HFFc6 (cell line): ENCODE measurements at places on chromosomes 6 and 20. TPM values are rescaled to one million over a fixed set of nuclear protein-coding genes. Genes with fewer than 3 reads are reported as not detected.
A peak's percentile ranks its signal among the peaks of the same experiment; 100 is the strongest.

- peak overlapping the region; percentile 98 for H3K4me3 ChIP-seq
- no peaks in the 10 kb centered on the region for H3K36me3 ChIP-seq
- peak overlapping the region; percentile 97 for H3K27ac ChIP-seq
Measured at GRCh38 chr6:43772681-43773049, 2.7 kb downstream of the VEGFA start.

DNA sequence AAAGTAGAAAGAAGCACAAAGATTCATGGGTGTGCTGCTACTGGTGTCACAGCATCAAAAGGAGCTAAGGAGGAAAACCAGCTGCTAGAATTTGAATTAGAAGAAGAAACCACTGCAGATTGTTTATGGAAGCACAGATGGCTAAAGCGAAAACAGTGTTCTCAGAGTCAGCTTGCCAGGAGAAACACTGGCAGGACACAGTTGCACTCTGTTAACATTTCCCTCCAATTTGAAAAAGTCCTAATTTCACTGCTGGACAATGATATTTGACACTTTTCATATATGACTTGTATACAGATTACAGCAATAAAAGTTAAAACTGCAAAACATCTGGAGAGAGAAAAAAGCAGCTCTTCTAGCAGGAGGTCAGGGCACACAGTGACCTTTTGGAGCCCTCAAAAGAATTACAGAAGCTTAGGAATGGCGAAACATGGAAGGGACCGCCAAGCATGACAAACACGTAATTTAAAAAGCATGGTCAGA is 314.5 kb downstream of the COL12A1 start:
- no peaks in the 10 kb centered on the region for H3K27me3 ChIP-seq
- H3K4me3 ChIP-seq, result peak overlapping the region; percentile 22; the same call in 1 of the 2 replicates
- no peaks in the 10 kb centered on the region for H3K36me3 ChIP-seq
- peaks cover 19% of the 10 kb centered on the region for H3K4me1 ChIP-seq
- no peak overlapping the region for H3K27ac ChIP-seq
- DNase-seq, result no peak

DNA sequence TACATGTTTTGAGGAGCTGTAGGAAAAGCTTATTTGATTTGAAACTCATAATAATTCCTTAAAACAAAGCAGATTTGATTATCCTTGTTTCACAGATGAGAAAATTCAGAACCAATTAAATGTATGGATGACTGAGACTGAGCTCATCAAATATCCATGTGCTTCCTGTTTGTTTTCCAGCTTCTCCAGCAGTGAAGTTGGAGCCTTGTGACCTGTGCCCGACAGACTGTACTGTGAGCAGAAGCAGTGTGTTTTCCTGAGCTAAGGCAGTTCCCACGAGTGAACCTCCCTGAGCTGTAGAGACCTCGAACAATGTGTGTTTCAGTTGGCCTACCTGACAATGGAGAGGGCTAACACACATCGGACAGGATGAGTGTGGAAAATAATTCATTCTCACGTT is 599.5 kb upstream of the NRSN1 start:
- no peak overlapping the region for H3K4me3 ChIP-seq
- no peak for DNase-seq
- H3K36me3 ChIP-seq, result 0 out of 2 replicates have a peak, but pooled peaks cover 5% of the 10 kb centered on the region
- H3K4me1 ChIP-seq, result no peaks in the 10 kb centered on the region

SMOC2 gene
- not detected in 3 replicates for total RNA-seq

DNA sequence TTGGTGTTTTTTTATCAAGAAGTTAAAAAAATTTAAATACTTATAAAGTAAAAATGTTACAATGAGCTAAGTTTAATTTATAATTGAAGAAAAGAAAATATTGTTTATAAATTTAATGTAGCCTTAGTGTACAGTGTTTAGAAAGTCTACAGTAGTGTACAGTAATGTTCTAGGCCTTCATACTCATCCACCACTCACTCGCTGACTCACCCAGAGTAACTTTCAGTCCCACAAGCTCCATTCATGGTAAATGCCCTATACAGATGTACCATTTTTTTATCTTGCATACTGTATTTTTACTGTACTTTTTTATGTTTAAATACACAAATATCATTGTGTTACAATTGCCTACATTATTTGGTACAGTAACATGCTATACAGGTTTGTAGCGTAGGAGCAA is 26.0 kb downstream of the HTR1E start:
- no peak overlapping the region for H3K4me3 ChIP-seq
- H3K4me1 ChIP-seq, result no peaks in the 10 kb centered on the region
- peaks cover 4% of the 10 kb centered on the region; the same call in 1 of the 2 replicates for H3K27me3 ChIP-seq
- DNase-seq, result no peak
- H3K36me3 ChIP-seq, result no peaks in the 10 kb centered on the region

MCHR2 gene
- total RNA-seq, result not detected in 3 replicates

GRCh38 chr6:137843211-137843610 is 23.8 kb upstream of the TNFAIP3 start:
- no peak for DNase-seq
- no peaks in the 10 kb centered on the region for H3K4me1 ChIP-seq
- H3K36me3 ChIP-seq, result peaks cover 17% of the 10 kb centered on the region; the same call in 1 of the 2 replicates
- H3K27ac ChIP-seq, result no peak overlapping the region
- no peak overlapping the region for H3K4me3 ChIP-seq
- peaks cover 27% of the 10 kb centered on the region for H3K27me3 ChIP-seq

DNA sequence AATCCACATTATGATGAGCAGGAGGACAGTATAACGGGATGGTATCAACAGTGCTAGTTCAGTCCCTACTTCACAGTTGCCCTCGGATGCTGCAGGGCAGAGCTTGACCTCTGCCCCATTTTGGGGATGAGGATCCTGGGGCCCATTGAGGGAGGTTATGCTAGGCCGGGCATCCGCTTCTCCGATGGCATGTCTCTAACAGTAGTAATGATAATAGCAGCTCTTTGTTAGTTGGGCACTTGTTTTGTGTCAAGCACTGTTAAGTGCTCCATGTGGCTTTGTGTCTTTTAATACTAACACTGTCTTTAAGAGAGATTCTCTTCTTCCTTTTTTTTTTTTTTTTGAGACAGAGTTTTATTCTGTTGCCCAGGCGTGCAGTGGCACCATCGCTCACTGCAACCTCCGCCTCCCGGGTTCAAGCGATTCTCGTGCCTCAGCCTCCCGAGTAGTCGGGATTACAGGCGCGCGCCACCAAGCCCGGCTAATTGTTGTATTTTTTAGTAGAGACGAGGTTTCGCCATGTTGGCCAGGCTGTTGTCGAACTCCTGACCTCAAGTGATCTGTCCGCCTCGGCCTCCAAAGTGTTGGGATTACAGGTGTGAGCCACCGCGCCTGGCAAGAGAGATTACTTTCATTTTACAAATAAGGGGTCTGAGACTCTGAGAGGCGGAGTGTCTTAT is 1.1 kb downstream of the MAPRE1 start:
- no peaks in the 10 kb centered on the region; the same call in 1 of the 2 replicates for H3K27me3 ChIP-seq
- DNase-seq, result no peak
- peak overlapping the region; percentile 93 for H3K4me3 ChIP-seq
- H3K4me1 ChIP-seq, result peaks cover 47% of the 10 kb centered on the region

GRCh38 chr6:139257821-139258398 is 33.9 kb downstream of the TXLNB start:
- H3K36me3 ChIP-seq, result no peaks in the 10 kb centered on the region
- H3K4me3 ChIP-seq, result no peak overlapping the region
- peaks cover 4% of the 10 kb centered on the region for H3K4me1 ChIP-seq
- DNase-seq, result no peak
- H3K27ac ChIP-seq, result no peak overlapping the region
- peaks cover 3% of the 10 kb centered on the region; the same call in 1 of the 2 replicates for H3K27me3 ChIP-seq

DNA sequence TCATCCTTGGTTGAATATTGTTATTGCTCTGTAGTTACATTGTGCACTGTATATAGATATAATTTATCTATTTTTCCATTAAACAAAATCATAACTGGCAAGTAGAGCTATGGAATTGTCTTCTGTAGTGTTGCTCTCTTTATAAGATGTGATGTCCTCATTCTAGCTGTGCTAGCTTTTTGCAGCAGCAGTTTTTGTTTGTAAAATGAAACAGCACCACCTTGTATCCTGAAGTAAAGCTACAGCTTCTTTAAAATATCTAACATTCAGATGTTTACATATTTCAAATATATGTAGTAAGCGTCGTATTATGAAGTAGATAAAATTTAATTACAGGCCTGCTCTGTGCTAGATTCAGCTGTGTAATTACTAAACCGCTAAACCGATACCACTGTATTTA is 328.8 kb upstream of the MANEA start:
- no peaks in the 10 kb centered on the region for H3K36me3 ChIP-seq
- no peaks in the 10 kb centered on the region for H3K27me3 ChIP-seq
- H3K4me3 ChIP-seq, result no peak overlapping the region
- H3K27ac ChIP-seq, result no peak overlapping the region

DNA sequence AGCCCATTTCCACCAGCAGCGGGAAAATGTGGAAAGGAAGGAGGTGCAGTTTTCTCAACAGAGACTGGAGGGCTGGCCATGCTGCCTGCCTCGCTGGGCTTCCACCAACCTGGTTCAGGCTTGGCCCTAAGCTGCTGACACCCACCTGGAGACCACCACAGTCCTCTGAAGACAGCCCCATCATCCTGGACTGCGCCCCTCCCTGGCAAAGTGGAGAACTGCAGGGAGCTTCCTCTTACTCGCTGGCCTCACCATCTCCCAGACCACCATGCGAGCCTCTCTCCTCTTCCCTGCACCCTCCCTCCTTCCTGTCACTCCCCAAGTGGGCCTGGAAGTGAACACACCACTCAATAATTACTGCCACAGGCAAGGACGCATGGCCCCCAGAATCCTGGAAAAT is 71.5 kb downstream of the PSMG4 start:
- no peaks in the 10 kb centered on the region for H3K36me3 ChIP-seq
- no peak overlapping the region for H3K27ac ChIP-seq
- H3K4me1 ChIP-seq, result peaks cover under 1% of the 10 kb centered on the region; the same call in 1 of the 2 replicates

GRCh38 chr6:29737707-29738630 is 14.7 kb downstream of the HLA-F start:
- no peaks in the 10 kb centered on the region for H3K27me3 ChIP-seq
- no peak overlapping the region for H3K27ac ChIP-seq
- H3K4me1 ChIP-seq, result peaks cover 6% of the 10 kb centered on the region; the same call in 1 of the 2 replicates
- no peak overlapping the region for H3K4me3 ChIP-seq
- H3K36me3 ChIP-seq, result no peaks in the 10 kb centered on the region
- DNase-seq, result peak; percentile 77

GRCh38 chr6:100008857-100009256 is 14.8 kb upstream of the MCHR2 start:
- H3K4me1 ChIP-seq, result no peaks in the 10 kb centered on the region
- no peak overlapping the region for H3K4me3 ChIP-seq
- H3K27me3 ChIP-seq, result peaks cover 29% of the 10 kb centered on the region

CST1 gene
- not detected in 3 replicates for total RNA-seq

- peaks cover 16% of the 10 kb centered on the region for H3K4me1 ChIP-seq
- H3K4me3 ChIP-seq, result peak within 1 kb of the TSS; percentile 89
- no peaks in the 10 kb centered on the region for H3K36me3 ChIP-seq
- H3K27me3 ChIP-seq, result peaks cover 9% of the 10 kb centered on the region
Measured at GRCh38 chr6:110415086-110415916, at the start of gene DDO. Gene DDO (minus strand): TSS chr6:110415575. CDS start chr6:110413462, 2,113 bp downstream.

FABP7 gene
- total RNA-seq, result not detected in 3 replicates

- no peak overlapping the region for H3K27ac ChIP-seq
- no peak for DNase-seq
- H3K27me3 ChIP-seq, result no peaks in the 10 kb centered on the region; the same call in 1 of the 2 replicates
- H3K4me1 ChIP-seq, result peaks cover 23% of the 10 kb centered on the region; the same call in 1 of the 2 replicates
- H3K36me3 ChIP-seq, result no peaks in the 10 kb centered on the region
- no peak overlapping the region; the same call in 1 of the 2 replicates for H3K4me3 ChIP-seq
Measured at GRCh38 chr6:146819596-146820320, 221.0 kb downstream of the ADGB start.

DNA sequence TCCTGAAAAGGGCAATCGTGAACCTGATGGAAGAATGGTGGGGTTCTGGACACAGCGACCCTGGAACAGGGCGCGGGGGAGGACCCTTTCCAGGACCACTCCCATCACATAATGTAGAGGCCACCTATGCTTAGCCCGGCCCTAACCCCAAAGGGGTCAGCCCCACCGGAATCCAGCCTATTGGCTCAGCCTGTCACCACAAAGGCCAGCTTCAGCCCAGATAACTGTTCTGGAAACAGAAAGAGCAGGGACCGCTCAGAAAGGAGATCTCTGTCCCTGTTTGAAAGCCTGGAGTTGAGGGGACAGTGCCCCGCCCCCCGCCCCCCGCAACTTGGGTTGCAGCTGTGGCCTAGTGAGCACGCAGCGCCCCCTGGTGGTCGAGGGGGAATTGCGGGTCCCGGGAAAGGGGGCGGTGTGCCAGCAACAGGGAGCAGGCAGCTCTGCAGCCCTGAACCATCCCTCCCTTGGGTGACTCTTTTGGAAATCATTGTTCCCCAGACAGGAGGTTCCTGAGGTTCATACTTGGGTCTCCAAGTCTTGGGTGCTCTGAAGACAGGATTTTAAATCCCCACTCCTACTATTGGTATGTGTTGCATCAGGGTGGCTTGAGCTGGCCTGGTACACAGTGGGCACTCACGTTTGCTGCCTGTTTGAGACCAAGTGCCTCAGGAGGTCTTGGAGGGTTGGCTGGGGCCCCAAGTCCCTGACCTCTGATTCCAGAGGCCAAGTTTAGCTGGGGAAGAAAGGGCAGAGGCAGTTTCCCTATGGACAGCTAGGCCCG is 1.5 kb downstream of the SIGLEC1 start:
- peaks cover 7% of the 10 kb centered on the region; the same call in 1 of the 2 replicates for H3K4me1 ChIP-seq
- no peaks in the 10 kb centered on the region for H3K36me3 ChIP-seq
- DNase-seq, result peak; percentile 21
- H3K27me3 ChIP-seq, result peaks cover 3% of the 10 kb centered on the region

GRCh38 chr20:36773107-36773596 is 411 bp downstream of the DSN1 start:
- H3K27ac ChIP-seq, result peak overlapping the region; percentile 99
- peaks cover 14% of the 10 kb centered on the region for H3K27me3 ChIP-seq
- DNase-seq, result no peak
- H3K4me1 ChIP-seq, result peaks cover 57% of the 10 kb centered on the region
- H3K36me3 ChIP-seq, result peaks cover 4% of the 10 kb centered on the region; the same call in 1 of the 2 replicates

LRFN2 gene
- total RNA-seq, result not detected in 3 replicates

ZNF391 gene
- total RNA-seq, result 0.37 to 0.60 TPM (median 0.59 TPM) in 3 replicates

- H3K4me1 ChIP-seq, result peaks cover 5% of the 10 kb centered on the region; the same call in 1 of the 2 replicates
- peak; percentile 79 for DNase-seq
- no peak within 1 kb of the TSS for H3K27ac ChIP-seq
- H3K36me3 ChIP-seq, result peaks cover 7% of the 10 kb centered on the region; the same call in 1 of the 2 replicates
Measured at GRCh38 chr20:13995086-13995665, at the start of gene MACROD2. Gene MACROD2 (plus strand): TSS chr20:13995516.

- no peak for DNase-seq
- peaks cover 8% of the 10 kb centered on the region; the same call in 1 of the 2 replicates for H3K36me3 ChIP-seq
- peaks cover 15% of the 10 kb centered on the region; the same call in 1 of the 2 replicates for H3K4me1 ChIP-seq
- H3K27me3 ChIP-seq, result peaks cover 7% of the 10 kb centered on the region; the same call in 1 of the 2 replicates
Measured at GRCh38 chr6:148635070-148635743, 111.6 kb upstream of the UST start.

DNA sequence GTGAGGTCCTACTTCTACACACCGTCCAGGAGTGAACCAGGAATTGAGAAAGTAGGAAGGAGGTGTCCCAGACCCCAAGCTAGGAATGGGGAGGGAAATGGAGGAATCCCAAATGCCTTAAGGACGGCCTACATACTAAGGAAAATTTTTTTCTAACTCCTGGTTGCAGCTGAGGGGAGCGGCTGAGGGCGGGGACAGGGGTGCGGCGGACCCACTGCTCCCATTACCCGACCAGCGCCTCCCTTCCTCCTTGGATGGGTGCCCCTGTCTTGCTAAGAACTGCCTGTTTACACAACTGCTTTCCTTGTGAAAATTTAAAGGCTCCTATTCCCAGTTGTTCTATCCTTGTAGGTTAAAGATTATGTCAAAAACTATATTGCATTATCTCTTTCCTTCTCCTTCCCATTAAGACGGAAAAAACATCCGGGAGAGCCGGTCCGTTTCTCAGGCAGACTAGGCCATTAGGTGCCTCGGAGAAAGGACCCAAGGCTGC is 699 bp upstream of the HSPA1B start:
- peak; percentile 83 for DNase-seq
- H3K4me1 ChIP-seq, result peaks cover 47% of the 10 kb centered on the region
- H3K36me3 ChIP-seq, result peaks cover 16% of the 10 kb centered on the region

EPB41L1 gene
- total RNA-seq, result 44.6 to 45.9 TPM (median 45.5 TPM) in 3 replicates
